ENCODE measurements at places on chromosomes 2 and 18. TPM values are rescaled to one million over a fixed set of nuclear protein-coding genes. Genes with fewer than 3 reads are reported as not detected.

GRCh38 chr18:64444819-64445218, 295.9 kb upstream of the LINC00305 start:
- H3K27me3 ChIP-seq = no peaks in the 10 kb centered on the region
- H3K36me3 ChIP-seq = no peaks in the 10 kb centered on the region
- no peak overlapping the region for H3K4me3 ChIP-seq
- no peak overlapping the region for H3K27ac ChIP-seq
- no peak for DNase-seq

- no peak overlapping the region for H3K27ac ChIP-seq
- no peaks in the 10 kb centered on the region for H3K4me1 ChIP-seq
- no peaks in the 10 kb centered on the region for H3K27me3 ChIP-seq
- no peaks in the 10 kb centered on the region for H3K36me3 ChIP-seq
- DNase-seq = no peak
- H3K4me3 ChIP-seq = no peak overlapping the region
Observed at GRCh38 chr2:121189011-121189410, 96.0 kb downstream of the TFCP2L1 start.

DNA sequence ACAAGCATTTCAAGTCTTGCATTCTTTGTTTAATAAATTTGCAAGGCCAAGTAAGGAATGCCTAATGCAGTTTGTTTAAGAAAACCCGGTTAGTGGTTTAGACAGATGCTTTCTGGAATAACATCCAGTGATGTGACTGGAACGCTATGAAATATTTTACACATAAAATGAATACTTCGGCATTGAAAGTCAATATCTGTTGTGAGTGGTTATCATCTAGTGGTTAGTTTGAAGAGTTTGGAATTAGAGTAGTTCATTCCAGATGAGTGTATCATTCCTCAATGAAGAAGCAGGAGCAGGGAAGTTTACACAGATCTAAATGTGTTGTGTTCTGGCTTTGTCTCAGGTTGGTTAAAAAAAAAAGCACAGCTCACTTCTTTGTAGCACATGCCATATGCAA, 608.0 kb upstream of the PIK3C3 start:
- H3K27me3 ChIP-seq = no peaks in the 10 kb centered on the region
- no peak for DNase-seq
- H3K4me1 ChIP-seq = no peaks in the 10 kb centered on the region
- no peaks in the 10 kb centered on the region for H3K36me3 ChIP-seq
- no peak overlapping the region for H3K27ac ChIP-seq

GRCh38 chr2:112869258-112869842, 32.8 kb upstream of the IL1B start:
- peaks cover 13% of the 10 kb centered on the region for H3K27me3 ChIP-seq
- H3K27ac ChIP-seq = no peak overlapping the region
- no peak overlapping the region for H3K4me3 ChIP-seq

GRCh38 chr2:190277234-190278112, 42.2 kb downstream of the HIBCH start:
- H3K27ac ChIP-seq = no peak overlapping the region
- no peak overlapping the region for H3K4me3 ChIP-seq
- no peaks in the 10 kb centered on the region for H3K4me1 ChIP-seq

GRCh38 chr2:136012315-136012714, 26.9 kb upstream of the DARS1 start:
- H3K4me1 ChIP-seq = peaks cover 25% of the 10 kb centered on the region
- H3K27me3 ChIP-seq = no peaks in the 10 kb centered on the region
- no peak for DNase-seq
- H3K36me3 ChIP-seq = no peaks in the 10 kb centered on the region

DNA sequence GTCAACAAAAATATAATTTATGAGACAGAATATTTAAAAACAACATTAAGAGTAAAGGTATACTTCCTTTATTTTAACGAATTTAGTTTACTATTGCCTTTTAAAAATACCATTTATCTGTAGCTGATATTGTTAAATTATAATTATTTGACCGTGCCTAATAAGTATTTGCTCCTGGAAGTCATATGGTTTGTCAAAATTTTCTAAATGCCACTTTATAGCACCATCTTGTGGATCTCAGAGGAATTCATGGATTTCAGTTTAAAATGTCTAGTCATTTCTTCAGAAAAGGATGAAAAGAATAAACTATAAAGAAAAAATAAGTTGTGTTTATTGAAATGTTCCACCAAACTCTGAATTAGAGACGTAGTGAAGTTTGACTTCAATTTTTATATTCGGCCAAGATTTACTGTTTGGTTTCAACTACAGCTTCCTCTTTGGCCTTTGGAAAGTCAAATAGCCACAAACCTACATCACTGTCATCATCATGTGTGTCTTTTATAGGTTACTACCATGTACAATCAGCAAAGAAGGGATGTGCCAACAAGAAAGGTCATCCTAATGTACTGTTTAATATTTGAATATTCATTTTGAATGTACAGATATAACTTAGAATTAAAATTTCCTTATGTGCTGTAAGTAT, 10.3 kb upstream of the FTCDNL1 start:
- no peak for DNase-seq
- H3K36me3 ChIP-seq = no peaks in the 10 kb centered on the region
- H3K4me3 ChIP-seq = no peak overlapping the region
- no peaks in the 10 kb centered on the region for H3K4me1 ChIP-seq
- no peak overlapping the region for H3K27ac ChIP-seq
- no peaks in the 10 kb centered on the region for H3K27me3 ChIP-seq

DNA sequence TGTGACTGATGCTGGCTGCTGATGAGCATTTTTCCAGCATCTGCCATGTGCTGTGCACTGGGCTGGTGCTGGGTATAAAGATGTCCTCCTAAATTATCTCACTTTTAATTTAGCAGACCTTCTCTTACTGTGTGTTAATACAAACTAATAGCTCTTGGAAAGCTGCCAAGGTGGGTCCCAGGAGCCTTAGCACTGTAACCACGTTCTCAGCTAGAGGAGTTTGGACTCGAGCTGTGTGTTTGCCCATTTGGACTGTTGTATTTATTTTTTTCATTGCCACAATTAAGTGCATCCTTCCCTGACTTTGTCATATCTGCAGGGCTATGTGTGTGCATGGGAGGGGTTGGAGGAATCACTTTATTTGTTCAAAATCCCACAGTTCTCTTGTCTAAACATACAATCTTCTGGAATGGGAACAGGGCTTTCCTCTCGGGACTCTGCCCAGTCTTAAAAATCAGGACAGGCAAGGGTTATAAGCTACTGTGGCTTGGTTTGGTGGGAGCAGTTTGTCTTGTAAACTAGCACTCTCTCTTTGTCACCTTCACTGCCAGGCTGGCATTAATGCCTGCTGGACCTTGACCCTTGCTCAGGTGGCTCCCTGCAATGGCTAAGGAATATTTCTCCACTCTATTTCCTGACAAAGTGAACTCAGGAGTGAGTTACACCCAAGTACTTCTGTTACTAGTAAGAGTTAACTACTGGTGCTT, 129.7 kb upstream of the MGAT5 start:
- no peak overlapping the region for H3K4me3 ChIP-seq
- H3K27me3 ChIP-seq = no peaks in the 10 kb centered on the region
- H3K27ac ChIP-seq = no peak overlapping the region
- DNase-seq = no peak
- H3K4me1 ChIP-seq = peaks cover 77% of the 10 kb centered on the region
- H3K36me3 ChIP-seq = peaks cover 6% of the 10 kb centered on the region

UGT1A3 gene
- total RNA-seq = not detected

ZNF397 gene
- total RNA-seq = 7.6 TPM

All from CD4-positive, alpha-beta T cell (primary cell).